ENCODE measurements at places on chromosomes 1 and 21.

GRCh38 chr1:71944006-71944405 lies 338.3 kb downstream of the NEGR1 start:
- DNase-seq: no peak

- no peak for DNase-seq
These were observed 1.2 kb upstream of the MKNK1 start for GRCh38 chr1:46605232-46605631.

- peak; percentile 15 for DNase-seq
These were observed 887 bp downstream of the SLC19A2 start for GRCh38 chr1:169484683-169485430.

DNA sequence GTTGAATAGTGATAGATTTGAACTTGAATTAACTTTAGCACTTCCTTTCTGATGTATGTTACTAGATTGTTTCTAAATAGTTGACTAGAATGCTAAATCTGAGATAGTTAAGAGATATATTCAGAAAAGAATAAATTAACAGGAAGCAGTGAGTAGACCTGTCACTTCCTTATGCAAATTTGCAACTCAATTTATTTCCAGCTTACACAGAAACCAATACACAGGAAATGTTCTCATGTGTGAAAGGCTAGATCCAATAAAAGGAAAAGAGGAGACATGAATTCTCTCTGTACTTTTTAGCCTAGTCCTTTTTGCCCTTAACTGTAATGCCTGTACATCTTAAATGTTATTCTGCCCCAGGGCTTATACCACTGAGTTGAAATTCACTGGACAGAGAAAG lies 522.3 kb downstream of the COL11A1 start:
- no peak for DNase-seq

DNA sequence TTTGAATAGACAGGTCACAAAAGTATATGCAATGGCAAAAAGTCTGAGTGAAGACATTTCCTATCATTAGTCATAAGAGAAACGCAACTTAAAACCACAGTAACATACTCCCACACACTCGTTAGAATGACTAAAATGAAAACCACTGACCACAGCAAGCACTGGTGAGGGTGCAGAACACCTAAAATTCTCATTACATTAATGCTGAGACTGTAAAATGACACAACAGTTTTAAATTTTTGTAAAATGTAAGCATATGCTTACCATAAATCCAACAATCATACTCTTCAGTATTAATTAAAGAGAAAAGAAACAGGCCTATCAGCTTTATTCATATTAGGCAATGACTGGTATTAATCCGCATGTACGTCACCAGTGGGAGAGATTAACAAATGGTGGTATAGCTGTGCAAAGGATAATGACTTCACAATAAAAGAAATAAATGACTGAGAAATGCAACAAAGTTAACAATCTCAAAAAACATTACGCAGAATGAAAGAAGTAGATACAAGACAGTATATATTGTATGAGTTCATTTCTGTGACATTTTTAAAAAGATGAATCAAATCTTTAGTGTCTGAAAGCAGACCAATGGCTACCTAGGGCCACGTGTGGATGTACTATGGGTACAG lies 253.5 kb downstream of the AKT3 start:
- no peak for DNase-seq

DNA sequence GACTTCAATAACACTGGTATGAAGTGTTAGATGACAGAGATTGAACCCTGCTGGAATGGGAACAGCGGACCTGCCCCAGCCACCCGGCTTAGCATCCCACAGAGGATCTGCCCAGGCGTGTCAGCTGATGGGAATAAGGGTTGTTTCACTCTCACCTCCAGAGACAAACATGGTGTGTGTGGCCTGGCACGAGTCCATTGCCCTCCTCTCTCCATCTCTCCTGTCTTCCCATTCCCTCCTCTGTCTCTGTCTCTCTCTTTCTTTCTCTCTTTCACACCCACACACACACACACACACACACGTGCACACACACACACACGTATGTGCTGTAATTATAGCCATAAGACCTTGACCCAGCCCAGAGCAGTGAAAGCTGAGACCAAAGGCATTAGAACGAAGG lies 200.2 kb downstream of the HIVEP3 start:
- DNase-seq: no peak

GRCh38 chr21:39788383-39788782 lies 43.4 kb downstream of the IGSF5 start:
- peak; percentile 72 for DNase-seq

- DNase-seq: no peak
These were observed 595.1 kb upstream of the ZP4 start for GRCh38 chr1:238485912-238486209.

- DNase-seq: no peak
These were observed 17.2 kb downstream of the TMEM81 start for GRCh38 chr1:205067031-205067430.

DNA sequence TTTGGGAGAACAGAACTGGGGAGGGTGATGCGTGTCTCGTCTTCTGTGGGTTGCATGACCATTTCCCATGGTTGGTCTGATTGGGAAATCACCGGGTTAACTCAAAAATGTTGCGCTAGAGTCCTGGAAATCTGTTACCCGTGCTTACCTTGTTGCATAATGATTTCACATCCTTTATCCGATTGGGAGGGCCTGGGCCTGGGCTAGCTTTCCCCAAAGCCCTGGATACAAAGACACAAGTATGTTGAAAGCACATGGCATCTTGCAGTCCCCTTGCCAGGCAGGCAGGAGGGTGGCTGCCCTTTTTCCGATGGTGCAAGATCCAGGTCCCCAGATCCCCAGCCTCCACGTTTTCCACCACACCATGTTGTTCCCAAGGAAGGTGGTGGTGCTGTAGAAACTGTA lies 582 bp downstream of the TRPM2 start:
- no peak for DNase-seq

DNA sequence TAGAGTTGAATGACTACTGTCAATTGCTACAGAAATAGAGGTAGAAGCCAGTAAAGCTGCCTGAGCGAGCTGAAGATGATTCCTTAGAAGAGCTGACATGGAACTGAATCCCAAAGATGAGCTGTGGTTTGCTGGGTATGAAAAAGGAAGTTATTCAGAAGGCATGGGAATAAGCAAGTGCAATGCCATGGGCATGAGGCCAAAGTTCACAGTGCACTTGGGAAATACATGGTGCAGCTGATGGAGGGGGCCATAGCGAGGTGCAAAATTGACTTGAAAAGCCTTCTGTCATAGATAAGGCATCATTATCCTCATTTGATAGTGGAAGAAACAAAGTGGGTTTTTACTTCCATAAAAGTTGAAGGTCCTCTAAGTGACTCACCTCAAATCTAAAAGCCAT lies 88.6 kb downstream of the NEK7 start:
- no peak for DNase-seq

All from NCI-H2227 treated with DMSO at 0.1 percent for 48 hours (cell line).